ENCODE measurements at places on chromosomes 7 and 10.

DNA sequence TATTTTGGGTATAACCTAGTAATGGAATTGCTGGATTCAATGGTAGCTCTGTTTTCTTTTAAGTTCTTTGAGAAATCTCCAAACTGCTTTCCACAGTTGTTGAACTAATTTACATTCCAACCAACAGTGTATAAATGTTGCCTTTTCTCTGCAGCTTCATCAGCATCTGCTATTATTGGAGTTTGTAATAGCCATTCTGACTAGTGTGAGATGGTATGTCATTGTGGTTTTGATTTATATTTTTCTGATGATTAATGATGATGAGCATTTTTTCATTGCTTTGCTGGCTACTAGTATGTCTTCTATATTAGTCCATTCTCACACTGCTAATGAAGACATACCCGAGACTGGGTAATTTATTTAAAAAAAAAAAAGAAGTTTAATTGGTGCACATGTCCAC lies 248.6 kb upstream of the MAGI2 start:
- no peak for DNase-seq

DNA sequence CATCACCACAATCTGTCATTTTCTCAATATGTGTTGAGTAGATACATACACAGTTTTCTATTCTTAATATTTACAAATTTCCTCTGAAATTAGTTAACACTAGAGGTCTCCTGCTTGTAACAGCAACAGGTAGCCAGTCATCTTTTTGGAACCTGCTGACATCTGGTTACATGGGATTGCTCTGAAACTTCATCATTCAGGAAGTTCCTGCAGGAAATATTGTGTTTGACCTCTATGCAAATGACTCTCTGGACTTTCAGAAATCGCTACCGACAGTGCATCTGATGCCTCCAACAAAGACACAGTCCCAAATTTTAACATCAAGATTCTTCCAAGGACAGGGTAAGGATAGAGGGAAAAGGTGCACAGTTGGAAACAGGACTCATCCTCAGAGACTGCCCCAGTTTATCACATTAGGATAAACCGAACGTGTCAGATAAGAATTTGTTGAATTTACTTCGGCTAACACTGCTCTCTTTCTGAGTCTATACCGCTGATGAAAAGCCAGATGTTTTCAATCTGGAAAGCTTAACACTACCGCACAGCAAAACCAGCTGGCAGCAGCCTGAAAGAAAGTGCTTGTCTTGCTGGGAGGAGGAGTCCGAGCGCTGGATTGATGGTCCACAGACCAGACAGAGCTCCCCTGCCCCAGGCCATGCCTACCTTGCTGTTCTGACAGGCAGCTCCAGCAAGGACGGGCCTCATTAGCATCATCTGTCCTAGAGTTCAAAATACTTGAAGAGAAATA lies 633.4 kb downstream of the PARD3 start:
- DNase-seq, result no peak

DNA sequence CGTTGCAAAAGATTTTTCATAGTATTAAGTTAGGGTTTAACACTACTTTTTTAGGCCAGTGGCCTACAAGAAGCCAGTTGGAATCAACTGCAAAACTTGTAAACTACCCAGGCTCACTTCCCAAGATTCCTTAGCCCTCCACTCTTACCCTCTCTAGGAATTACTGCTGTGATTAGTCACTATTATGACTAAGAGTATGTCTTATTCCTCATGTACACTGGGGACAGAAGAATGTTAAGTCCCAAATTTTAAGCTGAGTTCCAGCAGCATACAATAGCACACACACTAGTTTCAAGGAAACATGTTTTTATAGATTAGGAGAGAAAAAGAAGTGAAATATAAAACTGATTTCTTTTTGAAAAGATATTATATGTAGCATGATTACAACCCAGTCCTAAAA lies 42.8 kb downstream of the FBXL13 start:
- DNase-seq, result no peak

DNA sequence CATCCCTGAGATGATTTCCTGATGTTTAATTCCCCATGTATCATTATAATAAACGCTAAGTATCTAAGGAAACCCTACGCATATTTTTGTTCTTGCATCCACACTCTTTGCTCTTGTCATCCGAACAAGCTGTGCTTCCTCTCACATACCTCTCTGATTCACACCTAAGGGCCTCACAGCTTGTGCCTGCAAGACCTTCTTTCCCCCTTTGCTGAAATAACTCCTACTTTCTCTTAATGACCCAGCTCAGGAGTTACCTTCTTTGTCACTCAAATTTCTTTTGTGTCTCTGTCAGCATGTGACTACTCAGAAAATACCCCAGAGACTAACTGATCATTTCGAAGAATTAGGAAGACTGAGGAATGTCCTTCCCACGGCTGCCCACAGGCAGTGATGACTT lies 209.3 kb upstream of the IMMP2L start:
- DNase-seq, result no peak

GRCh38 chr7:31748084-31748483 lies 61.1 kb downstream of the PPP1R17 start:
- no peak for DNase-seq

DNA sequence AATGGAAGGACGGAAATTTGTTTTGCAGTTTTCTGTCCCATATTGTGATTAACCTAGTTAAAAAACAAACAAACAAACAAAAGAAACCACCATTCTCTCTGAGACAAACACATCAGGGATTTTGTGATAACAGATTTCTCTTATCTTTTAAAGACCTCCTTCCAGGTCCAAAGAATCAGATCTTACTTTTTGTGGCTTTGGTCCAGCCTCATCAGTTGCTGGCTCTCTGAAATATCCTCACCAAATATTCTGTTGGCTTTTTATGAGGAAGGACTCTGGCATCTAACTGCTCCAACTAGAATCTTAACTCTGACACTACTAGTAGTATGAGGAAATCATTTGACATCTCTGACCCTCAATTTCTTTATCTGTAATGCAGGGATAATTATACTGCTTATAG lies 4.8 kb downstream of the FAM204A start:
- DNase-seq, result no peak

DNA sequence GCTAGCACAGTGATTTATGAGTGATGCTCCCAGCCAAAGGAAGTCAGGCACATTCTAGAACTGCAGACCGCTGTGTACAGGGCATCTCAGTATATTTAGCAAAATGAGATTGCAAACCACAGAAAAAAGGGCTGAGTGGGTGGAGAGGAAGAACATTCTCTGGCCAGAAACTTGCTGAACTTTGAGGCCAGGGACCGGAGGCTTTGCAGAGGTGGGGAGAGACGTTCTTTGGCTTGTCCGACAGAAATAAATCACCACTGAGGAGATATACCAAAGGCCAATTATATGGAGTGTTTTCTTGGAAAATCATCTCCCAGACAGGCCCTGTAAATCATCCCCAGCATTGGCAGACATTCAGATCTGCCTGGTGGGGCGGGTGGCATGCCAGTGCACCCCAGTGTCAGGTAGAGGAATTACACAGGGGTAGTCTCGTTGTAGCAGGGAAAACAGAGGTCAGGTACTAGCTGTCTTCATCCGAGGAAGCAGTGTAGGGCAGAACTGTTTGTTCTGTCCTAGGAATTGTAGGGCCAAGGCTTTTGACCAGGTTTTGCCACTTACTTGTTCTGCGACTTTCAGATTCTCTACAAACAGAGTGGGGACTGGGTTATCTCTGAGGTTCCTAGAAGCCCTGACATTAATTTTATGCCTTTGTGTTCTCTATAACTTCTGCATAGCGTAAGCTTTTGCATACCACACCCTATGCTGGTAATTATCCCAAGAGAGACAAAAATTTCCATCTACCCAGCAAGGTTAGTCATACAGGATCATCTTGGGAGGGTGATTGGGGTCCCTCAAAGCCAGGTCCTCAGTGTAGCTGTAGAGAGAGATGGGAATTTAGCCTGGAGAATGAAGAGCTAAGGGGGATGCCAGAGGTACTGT lies 655.6 kb downstream of the LRMDA start:
- peak; percentile 28 for DNase-seq

GRCh38 chr7:2000746-2001321 lies 231.9 kb downstream of the MAD1L1 start:
- no peak for DNase-seq

DNA sequence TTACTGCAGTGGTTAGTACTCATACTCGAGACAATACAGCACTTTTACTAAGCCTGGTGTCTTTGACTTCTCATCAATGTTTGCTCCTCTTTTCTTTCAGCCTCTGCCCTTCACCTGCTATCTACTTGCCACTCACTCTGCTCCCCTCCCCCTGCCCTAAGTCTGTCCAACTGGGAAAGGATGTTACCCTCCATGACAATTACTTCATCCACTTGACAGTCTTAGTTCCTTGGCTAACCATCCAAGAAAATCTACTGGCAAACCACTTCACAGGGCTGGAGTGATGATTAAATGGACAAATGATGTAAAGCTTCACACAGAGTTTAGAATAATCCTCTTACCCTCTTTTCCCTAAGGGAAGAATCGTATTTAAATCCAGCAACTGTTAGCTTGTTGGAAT lies 8.2 kb upstream of the DLD start:
- DNase-seq, result no peak

- no peak for DNase-seq
These were observed 140.7 kb upstream of the AOAH start for GRCh38 chr7:36865019-36865418.

- no peak for DNase-seq
These were observed 201.6 kb downstream of the MBL2 start for GRCh38 chr10:52571018-52571417.

DNA sequence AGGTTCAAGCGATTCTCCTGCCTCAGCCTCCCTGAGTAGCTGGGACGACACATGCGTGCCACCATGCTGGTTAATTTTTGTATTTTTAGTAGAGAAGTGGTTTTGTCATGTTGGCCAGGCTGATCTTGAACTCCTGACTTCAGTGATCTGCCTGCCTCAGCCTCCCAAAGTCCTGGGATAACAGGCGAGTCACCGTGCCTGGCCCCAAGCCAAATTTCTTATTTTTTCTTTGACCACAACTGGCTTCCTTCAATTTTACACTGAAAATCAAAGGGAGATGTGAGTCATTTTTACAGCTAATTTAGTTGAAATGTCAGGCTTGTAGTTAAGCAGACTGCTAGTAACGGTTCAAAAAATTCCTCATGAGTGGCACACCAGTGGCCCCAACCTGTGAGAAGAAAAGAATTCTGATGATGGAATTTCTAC lies 7.8 kb downstream of the RNF216 start:
- no peak for DNase-seq

- DNase-seq, result peak; percentile 42
These were observed 103.2 kb downstream of the NRBF2 start for GRCh38 chr10:63236113-63236935.

GRCh38 chr7:114856625-114857024 lies 65.3 kb upstream of the MDFIC start:
- no peak for DNase-seq

DNA sequence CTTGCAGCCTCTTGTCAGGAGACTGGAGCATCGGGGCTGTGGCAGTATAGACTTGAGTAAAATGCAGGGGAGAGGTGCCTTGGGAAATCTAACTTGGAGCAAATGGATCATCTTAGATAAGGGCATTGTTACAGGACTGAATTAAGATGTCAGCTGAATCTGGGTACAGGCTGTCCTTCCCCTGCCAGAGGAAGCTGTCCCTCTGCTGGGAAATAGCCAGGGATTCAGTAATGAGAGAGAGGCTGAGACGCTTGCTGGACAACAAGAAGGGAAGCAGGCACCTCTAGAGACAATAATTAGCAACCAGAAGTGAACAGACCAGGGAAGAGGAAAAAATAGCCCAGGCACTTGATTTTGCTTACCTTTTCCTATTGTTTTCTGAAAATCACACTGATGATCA lies 20.7 kb upstream of the RAPGEF5 start:
- DNase-seq, result no peak

DNA sequence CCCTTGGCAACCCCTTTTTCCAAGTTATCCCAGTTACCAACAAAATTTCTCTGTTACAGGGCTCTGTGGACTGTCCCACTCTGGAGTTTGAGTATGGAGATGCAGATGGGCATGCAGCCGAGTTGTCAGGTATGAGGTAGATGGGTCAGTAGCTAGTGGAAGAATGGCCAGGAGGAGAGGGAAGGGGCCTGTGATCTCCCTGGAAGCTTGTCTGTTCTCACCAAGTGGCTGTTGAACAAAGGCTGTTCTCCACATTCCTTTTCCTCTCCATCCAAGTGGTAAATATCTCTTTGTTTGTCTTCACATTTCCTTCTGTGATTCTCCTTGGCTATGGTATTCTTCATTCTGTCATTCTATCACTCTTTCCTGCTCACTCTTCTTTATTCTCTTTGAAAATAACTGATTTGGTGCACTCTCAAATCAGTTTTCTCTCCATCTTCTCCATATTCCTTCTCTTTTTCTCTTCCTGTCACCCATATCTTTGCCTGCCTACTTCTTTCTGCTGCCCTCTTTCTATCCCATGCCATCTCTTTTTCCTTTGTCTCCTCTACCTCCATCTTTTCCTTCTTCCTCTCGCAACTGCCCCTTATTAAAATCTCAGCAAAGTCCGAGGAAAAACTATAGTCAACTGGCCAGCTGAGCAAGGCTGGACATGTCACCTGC lies 5.9 kb downstream of the STRIP2 start:
- no peak for DNase-seq

GRCh38 chr10:48940958-48941357 lies 1.3 kb upstream of the LRRC18 start:
- DNase-seq, result no peak
